ENCODE measurements at places on chromosomes 7 and 10.
A peak's percentile ranks its signal among the peaks of the same experiment; 100 is the strongest.

DNA sequence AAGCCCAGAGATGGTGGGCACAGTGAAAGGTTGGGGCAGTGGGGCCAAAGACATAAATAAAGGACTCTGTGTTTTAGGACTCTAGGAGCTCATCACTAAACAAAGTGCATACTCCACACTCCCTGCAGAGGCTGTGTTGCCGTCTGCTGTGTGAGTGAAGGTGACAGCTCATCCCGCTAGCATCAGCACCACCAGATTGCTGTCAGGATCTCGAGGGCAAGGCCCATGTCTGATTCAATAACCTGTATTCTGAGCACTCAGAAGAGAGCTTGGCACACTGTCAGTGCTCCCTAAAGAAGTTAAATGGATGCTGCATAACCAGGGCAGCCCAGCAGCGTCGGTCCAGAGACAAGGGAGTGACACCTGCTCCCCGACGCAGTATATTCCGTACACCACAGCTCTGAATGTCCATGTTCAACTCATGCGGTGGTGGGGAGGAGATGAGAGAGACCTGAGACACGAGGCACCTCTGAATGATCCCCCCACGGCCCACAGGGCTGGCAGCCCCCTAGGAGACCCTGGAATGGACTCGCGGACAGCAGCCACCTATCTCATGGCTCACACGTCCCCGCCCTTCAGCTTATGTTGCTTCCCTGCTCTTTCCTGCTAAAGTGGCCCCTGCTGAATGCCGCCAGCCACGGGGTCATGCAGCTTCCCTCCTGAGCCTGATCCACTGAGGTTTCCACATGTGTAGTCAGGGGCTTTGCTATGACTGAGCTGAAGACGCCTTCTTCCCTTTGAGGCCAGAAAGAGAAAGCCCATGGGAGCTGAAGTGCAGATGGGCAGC, 132.7 kb upstream of the KCNMA1 start:
- DNase-seq: no peak

GRCh38 chr7:69962186-69963065, 364.2 kb downstream of the AUTS2 start:
- no peak for DNase-seq

DNA sequence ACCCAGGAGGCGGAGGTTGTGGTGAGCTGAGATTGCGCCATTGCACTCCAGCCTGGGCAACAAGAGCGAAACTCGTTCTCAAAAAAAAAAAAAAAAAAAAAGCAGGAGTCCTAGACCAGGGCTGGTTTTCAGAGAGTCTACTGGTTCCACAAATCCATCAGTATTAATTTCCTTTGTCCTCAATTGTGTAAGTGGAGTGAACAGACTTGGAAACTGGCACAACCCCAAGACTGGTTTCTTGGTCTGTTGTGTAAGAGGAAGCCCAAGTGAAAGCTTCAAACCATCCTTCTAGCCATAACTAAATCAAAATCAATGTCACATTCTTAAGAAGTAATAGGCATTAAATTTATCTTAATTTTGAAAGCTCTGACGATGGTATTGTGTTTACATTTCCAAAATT, 213.6 kb downstream of the DGKI start:
- DNase-seq: no peak

DNA sequence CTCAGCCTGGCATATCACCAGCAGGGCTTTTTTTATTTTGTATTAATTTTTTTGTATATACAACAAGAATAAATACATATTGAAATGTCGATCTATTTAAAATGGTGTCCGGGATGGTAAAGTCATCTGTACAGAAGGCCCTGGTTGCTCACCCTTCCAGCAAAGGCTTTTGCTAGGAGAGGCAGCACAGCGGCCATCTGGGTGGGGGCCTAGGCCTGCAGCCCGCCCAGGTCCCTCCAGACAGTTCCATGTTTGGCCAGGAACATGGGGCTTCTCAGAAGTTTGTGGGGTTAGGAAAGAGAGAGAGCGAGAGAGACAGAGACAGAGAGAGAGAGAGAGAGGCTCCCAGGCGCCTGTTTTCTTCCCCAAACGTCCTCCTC, 152.6 kb upstream of the LYZL2 start:
- DNase-seq: no peak

GRCh38 chr10:118911363-118911762, 118.2 kb upstream of the NANOS1 start:
- DNase-seq: no peak

- no peak for DNase-seq
Measured at GRCh38 chr7:123724817-123725253, 24.0 kb downstream of the WASL start.

DNA sequence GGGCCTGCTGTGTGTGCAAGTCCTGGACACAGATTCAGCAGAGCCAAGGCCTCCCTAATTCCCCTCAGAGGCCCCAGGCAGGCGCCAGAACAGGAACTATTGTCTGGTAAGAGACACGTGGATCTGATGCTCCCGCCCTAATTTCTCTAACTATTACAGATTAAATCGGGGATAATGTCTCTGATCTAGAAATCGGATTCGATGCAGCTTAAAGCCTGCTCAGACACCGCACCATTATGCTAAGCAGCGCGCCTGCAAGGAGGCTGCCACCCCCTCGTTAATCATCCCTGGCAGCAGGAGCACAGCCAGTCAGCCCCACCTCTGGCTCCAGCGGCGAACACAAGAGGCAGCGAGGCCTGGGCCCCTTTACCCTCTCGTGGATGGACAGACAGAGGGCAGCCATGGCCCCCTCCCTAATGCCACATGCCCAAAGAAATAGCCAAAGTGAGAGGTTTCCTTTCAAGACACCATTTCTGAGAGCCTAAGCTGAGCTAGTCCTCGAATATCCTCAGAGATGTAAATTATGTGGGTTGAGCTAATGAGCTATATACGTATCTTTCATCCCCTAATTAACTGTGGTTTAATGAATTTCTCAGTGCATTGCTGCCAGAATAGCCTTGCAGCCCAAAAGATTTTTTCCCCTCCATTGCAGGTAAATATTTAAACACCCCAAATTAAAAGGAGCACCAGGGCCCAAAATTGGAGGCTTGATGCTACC, 122.1 kb downstream of the GRID1 start:
- DNase-seq: no peak

GRCh38 chr7:129122751-129123509, 21.6 kb upstream of the TSPAN33 start:
- DNase-seq: peak; percentile 81

- no peak for DNase-seq
Measured at GRCh38 chr10:8060704-8061121, 6.2 kb downstream of the GATA3 start.

DNA sequence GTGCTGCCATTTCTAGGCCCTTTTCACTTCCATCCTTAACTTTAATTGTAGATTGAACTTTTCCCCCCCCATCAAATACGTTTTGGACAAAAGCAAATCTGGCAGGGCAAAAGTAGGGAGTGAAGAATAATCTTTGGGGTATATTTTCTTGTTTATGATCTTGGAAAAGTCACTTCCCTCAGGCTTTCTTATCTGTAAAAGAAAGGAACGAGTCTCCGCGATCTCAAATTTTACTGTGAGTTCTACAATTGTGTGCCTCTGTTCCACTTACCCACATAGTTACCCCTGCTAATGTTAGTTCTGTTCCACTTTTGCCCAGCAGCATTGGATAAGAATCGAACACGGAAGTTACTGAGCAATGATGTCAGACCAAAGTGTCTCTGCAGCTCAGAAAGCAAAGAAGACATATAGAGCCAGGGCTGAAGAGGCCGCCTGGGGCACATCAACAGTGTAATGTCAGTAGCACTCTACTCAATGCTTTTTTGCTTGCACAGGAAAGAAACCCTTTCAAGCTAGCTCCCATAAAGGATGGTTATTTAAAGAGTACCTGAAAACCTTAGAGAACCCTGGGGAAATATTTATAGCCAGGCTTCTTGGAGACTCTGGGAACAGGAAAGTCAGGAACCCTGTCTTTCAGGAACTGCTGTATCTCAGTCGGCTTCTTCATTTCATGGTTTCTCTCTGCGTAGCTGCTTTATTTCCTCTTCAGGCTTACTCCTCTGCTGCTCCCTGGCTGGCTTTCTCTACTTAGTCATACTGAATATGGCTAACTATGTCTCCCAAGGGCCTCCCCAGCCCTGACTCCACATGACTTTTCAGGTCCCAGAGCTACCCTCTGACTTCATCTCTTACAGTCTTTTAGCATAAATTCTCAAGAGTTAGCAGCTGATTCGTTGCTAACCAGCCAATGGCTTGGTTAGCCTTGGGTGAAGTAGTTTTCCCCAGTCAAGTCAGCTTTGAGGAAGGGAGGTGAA, 123.7 kb upstream of the FAM3C start:
- peak; percentile 20 for DNase-seq

GRCh38 chr7:79610313-79610712, 156.8 kb upstream of the MAGI2 start:
- no peak for DNase-seq

DNA sequence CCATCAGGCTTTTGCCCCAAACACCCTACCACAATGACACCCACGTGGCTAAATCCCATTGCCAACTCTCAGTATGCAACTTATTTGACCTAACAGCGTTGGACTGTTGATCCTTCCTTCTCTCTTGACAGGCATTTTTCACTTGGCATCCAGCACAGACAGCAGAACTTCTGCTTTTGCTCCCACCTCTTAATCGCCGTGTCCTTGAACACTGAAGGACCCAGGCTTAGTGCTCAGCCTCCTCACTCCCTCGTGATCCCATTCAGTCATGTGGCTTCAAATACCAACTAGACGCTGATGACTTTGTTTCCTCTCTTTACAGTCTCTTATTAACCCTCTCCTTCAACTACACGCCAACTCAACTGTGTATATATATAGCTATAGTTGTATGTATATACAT, 25.0 kb downstream of the ZFAND2A start:
- no peak for DNase-seq

- peak; percentile 28 for DNase-seq
Measured at GRCh38 chr7:101954499-101954898, 137.1 kb downstream of the CUX1 start.

GRCh38 chr7:20340839-20341238, 10.1 kb downstream of the ITGB8 start:
- no peak for DNase-seq

DNA sequence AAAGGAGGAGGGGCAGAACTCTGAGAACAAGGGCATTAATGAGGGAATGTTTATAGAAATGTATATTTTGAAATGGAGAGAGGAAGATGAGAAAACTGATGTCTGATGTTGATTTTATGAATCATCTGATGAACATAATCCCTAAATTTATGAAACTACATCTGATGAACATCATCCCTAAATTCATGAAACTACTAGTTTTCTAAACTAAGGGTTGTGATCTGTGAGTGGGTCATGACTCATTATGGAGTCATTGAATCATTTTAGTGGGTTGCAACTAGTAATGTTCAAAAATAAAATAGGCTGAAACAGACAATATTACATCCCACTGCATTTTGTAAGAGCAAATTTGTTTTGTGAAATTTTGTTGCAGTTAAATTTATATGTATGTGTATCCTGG, 442.6 kb upstream of the TEX47 start:
- DNase-seq: no peak
